Activated T-helper 1 cell treated with anti-CD3 and anti-CD28 coated beads, Interleukin-12 subunit alpha, Interleukin-12 subunit beta, Interleukin-2, Interleukin-4 antibody, amounts not matched to agents 30 ng/mL and 10 ng/mL and 1 ng/mL, durations not matched to agents 14 hours and 24 hours and 36 hours (primary cell): ENCODE measurements at places on chromosomes 4 and X.

- H3K4me1 ChIP-seq: no peaks in the 10 kb centered on the region
- DNase-seq: no peak
- no peak overlapping the region for H3K27ac ChIP-seq
Measured at GRCh38 chr4:181278941-181279340, 964.3 kb upstream of the TENM3 start.

DNA sequence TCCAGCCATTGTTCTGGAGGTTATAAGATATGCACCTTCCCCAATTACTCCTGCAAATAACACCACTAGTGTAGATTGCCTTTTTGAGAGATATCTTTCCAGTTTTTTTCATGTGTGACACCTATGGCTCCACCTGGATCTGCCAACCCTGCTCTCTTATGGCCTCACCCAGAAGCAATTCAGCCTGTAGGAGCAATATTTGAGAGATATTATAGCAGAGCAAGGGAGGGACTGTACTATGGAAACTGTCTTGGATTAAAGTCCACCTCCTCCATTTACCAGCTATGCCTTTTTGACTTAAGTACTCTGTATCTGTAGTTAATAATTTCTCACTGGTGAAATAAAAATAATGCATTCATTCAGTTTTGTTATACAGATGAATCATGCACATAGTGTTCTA, 803.5 kb downstream of the NLGN4X start:
- no peaks in the 10 kb centered on the region for H3K4me1 ChIP-seq
- no peaks in the 10 kb centered on the region for H3K36me3 ChIP-seq
- no peak overlapping the region for H3K4me3 ChIP-seq
- no peak for DNase-seq

GRCh38 chr4:6071959-6072720, 53.9 kb upstream of the C4orf50 start:
- DNase-seq: no peak
- H3K4me3 ChIP-seq: no peak overlapping the region
- H3K4me1 ChIP-seq: no peaks in the 10 kb centered on the region
- peak overlapping the region; percentile 44 for H3K27ac ChIP-seq

- H3K27me3 ChIP-seq: no peaks in the 10 kb centered on the region
- H3K27ac ChIP-seq: peak overlapping the region; percentile 65
- no peak overlapping the region for H3K4me3 ChIP-seq
- H3K4me1 ChIP-seq: peaks cover 19% of the 10 kb centered on the region
- no peaks in the 10 kb centered on the region for H3K36me3 ChIP-seq
- peak; percentile 60 for DNase-seq
Measured at GRCh38 chr4:26028793-26029567, 115.0 kb downstream of the SMIM20 start.

DNA sequence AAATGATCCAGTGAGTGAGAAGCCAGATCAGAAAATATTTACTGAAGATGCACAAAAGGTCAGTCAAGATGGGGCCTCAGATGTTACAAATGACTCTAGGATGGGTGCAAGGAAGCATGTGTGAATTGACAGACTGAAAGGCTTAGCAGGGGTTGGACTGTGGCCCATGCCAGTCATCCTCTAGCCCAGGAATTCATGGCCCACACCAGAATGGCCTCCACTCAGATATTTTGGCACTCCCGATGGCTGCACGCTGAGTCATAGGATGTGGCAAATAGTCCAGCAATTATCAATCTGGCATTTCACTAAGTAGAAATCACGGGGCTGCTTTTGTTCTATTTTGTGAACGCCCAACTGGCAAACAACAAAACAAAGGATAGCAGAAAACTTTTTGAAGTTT, 406.5 kb downstream of the IQCM start:
- H3K27me3 ChIP-seq: no peaks in the 10 kb centered on the region
- H3K4me3 ChIP-seq: no peak overlapping the region
- H3K27ac ChIP-seq: no peak overlapping the region
- no peaks in the 10 kb centered on the region for H3K4me1 ChIP-seq
- DNase-seq: no peak

DNA sequence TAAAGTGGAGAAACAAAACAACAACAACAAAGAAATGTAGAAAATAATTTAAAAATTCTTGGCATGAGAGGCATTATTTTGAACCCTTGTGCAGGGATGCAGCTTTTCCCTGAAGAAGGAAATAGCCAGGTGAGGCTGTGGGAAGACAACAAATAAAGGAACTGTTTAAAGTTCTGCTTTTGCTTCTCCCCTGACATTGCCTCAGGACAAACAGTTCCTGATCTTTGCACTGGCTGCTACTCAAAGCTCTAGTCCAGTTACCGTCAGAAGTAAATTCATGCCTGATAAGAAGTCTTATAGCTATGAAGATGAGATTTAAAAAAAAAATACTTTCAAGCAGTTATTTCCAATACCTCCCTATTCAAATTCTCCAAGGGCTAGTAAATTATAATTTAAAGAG, 233.8 kb downstream of the IL15 start:
- no peaks in the 10 kb centered on the region for H3K36me3 ChIP-seq
- no peak overlapping the region for H3K27ac ChIP-seq

- no peak overlapping the region for H3K4me3 ChIP-seq
- DNase-seq: no peak
- no peak overlapping the region for H3K27ac ChIP-seq
- H3K4me1 ChIP-seq: no peaks in the 10 kb centered on the region
- H3K36me3 ChIP-seq: no peaks in the 10 kb centered on the region
Measured at GRCh38 chr4:12966726-12967125, 517.4 kb downstream of the RAB28 start.

GRCh38 chr4:77196866-77197265, 39.9 kb downstream of the CCNG2 start:
- peaks cover 23% of the 10 kb centered on the region for H3K4me1 ChIP-seq
- no peak overlapping the region for H3K27ac ChIP-seq
- peaks cover 8% of the 10 kb centered on the region for H3K27me3 ChIP-seq
- no peaks in the 10 kb centered on the region for H3K36me3 ChIP-seq
- DNase-seq: no peak

- H3K27ac ChIP-seq: no peak overlapping the region
- no peak for DNase-seq
- H3K36me3 ChIP-seq: peaks cover 22% of the 10 kb centered on the region
- peaks cover 13% of the 10 kb centered on the region for H3K4me1 ChIP-seq
- no peak overlapping the region for H3K4me3 ChIP-seq
Measured at GRCh38 chr4:48100256-48100655, 33.8 kb downstream of the TXK start.

DNA sequence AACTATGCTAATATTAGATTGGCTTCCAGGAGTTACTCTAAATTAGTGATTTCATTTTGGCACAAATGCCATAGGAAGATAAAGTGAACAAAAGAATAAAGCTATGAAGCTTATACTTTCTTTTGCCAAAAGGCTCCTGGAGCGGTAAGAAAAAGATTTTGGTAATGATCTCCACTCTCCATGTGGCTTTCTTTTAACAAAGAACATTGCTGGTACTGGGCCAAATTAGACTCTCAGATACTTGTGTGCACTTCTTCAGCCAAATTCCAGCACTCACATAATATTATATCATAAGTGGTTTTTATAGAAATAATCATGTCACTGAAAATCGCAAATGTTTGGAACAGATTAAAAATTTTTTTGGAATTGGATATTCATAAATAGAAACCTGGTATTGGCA, 142.4 kb upstream of the FGF13 start:
- no peak overlapping the region for H3K27ac ChIP-seq
- no peak for DNase-seq
- H3K4me3 ChIP-seq: no peak overlapping the region

DNA sequence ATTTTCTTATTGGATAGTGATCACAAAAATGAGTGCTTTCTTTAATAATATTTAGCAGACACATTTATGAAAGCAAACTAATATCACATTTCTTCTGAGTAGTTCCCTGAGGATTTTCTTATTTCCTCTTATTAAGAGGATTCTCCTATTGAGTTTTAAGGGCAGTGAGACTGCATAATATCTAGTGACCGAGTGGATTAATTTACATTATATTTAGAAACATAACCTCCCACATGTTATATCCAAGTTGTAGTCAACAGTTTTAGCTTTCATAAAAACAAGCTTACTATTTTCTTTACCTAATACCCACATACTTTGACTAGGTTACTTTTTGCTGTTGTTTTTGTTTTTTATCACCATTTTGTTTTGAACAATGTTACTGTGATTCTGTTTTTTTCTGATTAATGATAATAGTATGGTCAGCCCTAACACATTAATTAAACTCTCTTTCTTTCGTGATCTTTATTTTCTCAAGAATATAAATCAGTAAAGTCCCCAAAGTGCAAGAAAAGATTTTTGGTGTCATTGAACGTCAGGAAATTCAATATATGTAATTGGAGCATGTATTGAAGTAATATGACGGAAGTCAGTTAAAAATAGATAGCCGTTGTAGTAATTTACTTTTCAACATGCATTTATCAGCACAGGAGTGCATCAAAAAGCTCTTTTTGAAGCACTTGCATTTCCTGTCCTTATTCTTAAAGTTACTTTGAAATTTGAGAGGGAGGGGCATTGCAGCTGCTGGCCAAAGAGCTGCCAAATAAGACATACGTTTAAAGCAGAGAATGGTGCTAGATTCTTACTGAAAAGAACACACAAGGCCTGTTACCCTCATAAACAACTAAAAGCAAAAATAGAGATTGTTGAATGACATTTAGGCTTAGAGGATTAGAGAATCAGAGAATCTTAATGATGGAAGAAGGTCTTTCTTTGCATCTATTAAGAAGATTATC, 25.2 kb downstream of the DDIT4L start:
- DNase-seq: no peak
- H3K27me3 ChIP-seq: no peaks in the 10 kb centered on the region
- H3K4me3 ChIP-seq: no peak overlapping the region
- H3K4me1 ChIP-seq: peaks cover 37% of the 10 kb centered on the region
- peaks cover 6% of the 10 kb centered on the region for H3K36me3 ChIP-seq
- H3K27ac ChIP-seq: no peak overlapping the region

DNA sequence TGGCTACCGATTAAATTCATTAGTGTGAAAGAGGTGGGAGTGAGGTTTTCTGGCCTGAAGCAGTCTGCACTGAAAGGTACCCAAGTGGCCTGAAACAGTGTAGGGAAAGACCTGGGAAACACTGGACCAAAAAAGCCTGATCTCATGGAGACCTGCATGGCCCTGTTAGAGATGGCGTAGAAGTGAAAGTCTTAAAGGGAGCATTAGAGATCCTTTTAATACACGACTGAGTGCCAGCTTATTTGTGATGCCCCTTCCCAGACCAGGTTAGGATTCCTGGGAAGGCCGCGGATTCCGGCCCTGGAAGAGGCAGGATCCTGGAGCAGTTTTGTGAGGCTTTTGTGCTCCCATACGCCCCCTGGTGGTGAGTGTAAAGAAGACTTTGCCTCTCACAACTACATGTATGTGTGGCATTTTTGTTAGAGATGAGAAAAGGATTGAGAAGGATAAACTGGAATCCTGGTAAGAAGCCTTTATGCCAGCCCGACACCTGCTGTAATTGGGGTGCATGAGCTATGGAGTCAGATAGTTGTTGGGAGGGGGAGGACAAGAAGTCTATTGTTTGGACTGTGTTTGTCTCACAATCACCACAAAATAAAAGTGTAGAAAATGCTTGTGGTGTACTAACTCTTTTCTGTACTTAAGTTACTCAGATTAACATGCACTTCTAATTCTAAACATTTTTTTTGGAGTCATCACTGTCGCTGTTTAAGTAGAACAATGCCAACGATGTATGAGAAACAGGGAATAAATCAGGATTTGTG, 54.0 kb downstream of the JADE1 start:
- peaks cover 52% of the 10 kb centered on the region for H3K36me3 ChIP-seq
- H3K27ac ChIP-seq: peak overlapping the region; percentile 87
- H3K4me1 ChIP-seq: peaks cover 53% of the 10 kb centered on the region
- H3K27me3 ChIP-seq: no peaks in the 10 kb centered on the region
- peak overlapping the region; percentile 27 for H3K4me3 ChIP-seq

- H3K4me1 ChIP-seq: peaks cover 27% of the 10 kb centered on the region
- H3K4me3 ChIP-seq: peak within 1 kb of the TSS; percentile 85
- H3K27ac ChIP-seq: peak within 1 kb of the TSS; percentile 53
- peak; percentile 29 for DNase-seq
- peaks cover 12% of the 10 kb centered on the region for H3K36me3 ChIP-seq
- H3K27me3 ChIP-seq: no peaks in the 10 kb centered on the region
Measured at GRCh38 chrX:1336331-1336943, at the start of gene IL3RA. Gene IL3RA, plus strand, starts transcription at chrX:1336785. Its CDS starts 4,981 bp downstream, at chrX:1341766.

DNA sequence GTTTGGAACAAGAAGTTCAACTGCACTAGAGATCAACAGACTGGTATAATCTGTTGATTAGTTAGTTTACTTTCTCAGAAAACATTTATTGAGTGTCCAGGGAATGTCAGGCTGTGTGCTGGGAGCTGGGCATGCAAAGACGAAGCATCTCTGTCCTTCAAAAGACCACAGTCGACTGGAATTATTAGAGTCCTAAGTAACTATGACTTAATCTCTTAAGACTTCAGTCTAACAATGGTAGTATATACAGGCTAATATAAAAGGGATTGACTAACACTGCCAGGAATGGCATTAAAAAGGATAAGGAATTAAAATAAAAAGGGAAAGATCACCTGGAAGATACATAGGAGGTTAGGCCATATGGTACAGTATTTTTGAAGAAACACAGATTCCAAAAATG, 128.7 kb downstream of the WDFY3 start:
- no peaks in the 10 kb centered on the region for H3K4me1 ChIP-seq
- H3K36me3 ChIP-seq: no peaks in the 10 kb centered on the region
- DNase-seq: no peak
- no peak overlapping the region for H3K27ac ChIP-seq
- H3K4me3 ChIP-seq: no peak overlapping the region
- H3K27me3 ChIP-seq: no peaks in the 10 kb centered on the region

DNA sequence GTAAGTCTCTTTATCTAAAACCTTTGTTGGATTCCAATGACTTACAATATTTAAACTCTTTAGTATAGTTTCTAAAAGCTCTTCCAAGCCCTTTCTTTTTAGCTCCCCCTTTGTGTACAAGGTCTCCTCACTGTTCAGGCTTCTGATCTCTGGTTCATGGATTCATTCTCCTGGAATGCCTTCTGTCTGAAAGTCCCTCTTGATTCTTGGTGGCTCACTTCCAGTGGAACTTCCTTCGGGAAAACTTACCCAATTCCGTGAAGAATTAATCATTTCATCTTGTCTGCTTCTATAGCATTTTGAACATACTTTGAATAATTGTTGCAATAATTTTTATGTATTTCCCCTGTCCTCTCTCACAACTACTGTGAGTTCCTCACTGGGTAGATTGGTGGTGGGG, 3.6 kb downstream of the ARHGAP24 start:
- H3K27me3 ChIP-seq: peaks cover 13% of the 10 kb centered on the region
- DNase-seq: no peak
- no peaks in the 10 kb centered on the region for H3K36me3 ChIP-seq

GRCh38 chr4:186781032-186781917, 57.6 kb upstream of the FAT1 start:
- no peaks in the 10 kb centered on the region for H3K27me3 ChIP-seq
- H3K36me3 ChIP-seq: no peaks in the 10 kb centered on the region

- H3K4me1 ChIP-seq: no peaks in the 10 kb centered on the region
- DNase-seq: no peak
- H3K36me3 ChIP-seq: peaks cover 2% of the 10 kb centered on the region
- no peak overlapping the region for H3K27ac ChIP-seq
Measured at GRCh38 chr4:52904421-52904820, 42.3 kb downstream of the RASL11B start.
